Natural killer cell (primary cell): ENCODE measurements at places on chromosomes 1 and 21.
A peak's percentile ranks its signal among the peaks of the same experiment; 100 is the strongest.

- no peak for DNase-seq
Measured at GRCh38 chr1:163162381-163162914, 40.3 kb downstream of the RGS5 start.

GRCh38 chr1:230216896-230217295, 149.9 kb downstream of the GALNT2 start:
- DNase-seq = no peak

- no peak for DNase-seq
Measured at GRCh38 chr1:43705334-43705733, 2.0 kb upstream of the ST3GAL3 start.

GRCh38 chr1:239368436-239369109, 17.8 kb upstream of the CHRM3 start:
- DNase-seq = no peak

GRCh38 chr1:45804669-45804969, 1.2 kb downstream of the MAST2 start:
- no peak for DNase-seq

DNA sequence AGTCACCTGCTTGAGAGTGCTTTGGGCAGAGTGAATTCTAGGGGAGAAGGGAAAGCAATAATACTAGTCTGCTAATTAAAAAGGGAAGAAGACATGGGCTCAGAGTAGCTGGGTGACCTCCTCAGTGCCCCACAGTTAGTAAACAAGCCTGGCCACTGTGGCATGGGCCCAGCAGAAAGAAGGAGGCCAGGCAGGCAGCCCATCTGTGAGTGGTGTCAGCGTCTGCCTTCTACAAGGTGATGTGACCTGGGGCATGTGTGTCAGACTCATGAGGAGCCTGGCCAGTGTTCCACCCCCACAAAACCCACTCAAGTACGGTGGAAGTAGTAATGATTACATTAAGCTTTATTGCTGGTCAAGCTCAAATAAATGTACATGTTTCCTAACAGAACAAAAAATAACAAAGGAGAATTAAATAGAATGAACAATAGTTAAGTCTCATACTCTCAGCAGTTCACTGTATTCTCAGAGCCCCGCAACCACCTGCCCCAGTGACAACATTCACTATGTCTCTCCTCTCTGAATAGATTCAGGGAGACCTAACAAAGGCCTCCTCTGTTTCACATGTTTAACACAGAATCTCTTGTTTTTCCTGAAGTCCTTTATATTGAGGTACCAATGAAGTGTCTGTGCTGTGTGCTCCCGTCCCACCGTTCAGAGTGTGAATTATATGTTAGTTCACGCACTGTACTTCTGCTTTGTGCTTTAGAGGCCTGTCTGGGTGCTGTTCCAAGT, 32.5 kb downstream of the SLC22A15 start:
- DNase-seq = no peak

DNA sequence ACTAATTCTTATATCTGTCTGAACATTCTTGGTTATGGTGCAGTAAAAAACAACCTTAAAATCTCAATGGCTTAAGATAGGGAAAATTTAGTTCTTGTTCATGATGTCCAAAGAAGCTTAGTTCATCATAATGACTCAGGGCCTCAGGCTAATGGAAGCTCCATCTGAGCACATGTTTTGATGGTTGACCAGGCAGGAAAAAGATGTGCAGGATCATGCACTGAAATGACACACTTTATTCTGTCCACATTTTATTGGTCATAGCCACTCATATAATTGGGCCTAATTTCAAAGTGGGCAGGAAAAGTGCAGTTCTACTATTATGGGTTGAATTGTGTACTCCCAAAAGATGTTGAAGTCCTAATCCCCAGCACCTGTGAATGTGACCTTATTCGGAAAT, 198.2 kb downstream of the CENPF start:
- DNase-seq = no peak

DNA sequence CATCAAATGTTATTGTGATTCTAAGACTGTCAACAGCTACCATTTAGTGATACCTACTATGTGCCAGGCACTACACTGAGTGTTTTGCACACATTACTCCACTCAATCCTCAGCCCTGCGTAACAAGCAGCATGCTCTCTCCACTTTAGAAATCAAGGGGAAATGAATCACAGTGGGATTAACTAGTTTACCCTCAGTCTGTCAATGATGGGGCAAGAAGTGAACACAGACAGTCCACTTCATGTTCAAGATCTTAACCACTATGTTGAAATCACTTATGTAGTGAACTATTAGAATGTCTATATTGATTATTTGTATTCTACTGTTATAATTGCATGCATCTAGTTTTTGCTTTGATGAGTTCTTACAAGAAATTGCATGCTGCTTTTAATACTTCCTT, 165.3 kb downstream of the LTN1 start:
- no peak for DNase-seq

GRCh38 chr1:219161371-219161770, 12.3 kb upstream of the LYPLAL1 start:
- DNase-seq = no peak

DNA sequence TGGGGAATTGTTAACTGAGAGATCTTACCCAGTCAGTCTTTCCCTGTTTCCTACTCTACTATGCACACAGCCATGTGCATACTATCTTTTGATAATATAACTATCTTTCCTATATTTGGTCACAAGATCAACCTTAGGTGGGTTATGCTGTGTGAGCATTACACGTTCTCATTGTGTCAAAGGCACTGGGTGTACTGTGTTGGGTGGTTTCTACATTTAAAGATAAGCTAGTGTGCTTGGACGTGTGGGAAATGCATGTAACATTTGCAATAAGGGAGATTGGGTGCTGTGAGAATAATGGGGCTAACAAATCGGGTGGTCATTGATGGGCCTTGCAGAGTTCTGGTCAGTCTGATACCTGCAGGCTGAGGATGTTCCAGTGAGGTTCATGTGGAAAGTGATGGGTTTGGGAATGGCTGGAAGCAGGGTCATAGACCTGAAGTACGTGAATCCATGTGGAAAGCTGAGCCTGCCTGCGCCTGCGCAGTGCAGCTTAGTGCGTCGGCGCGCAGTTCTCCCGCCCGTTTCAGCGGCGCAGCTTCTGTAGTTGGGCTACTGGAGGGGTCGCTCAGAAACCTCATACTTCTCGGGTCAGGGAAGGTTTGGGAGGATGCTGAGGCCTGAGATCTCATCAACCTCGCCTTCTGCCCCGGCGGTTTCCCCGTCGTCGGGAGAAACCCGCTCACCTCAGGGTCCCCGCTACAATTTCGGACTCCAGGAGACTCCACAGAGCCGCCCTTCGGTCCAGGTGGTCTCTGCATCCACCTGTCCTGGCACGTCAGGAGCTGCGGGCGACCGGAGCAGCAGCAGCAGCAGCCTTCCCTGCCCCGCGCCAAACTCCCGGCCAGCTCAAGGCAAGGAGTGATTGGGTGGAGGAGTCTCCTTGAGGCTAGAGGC, at the start of gene MSH4:
Gene MSH4, plus strand, starts transcription at position 507 of the 897 bp plus-strand sequence. Its CDS starts 104 bp downstream, at position 611.
- DNase-seq = no peak

- no peak for DNase-seq
Measured at GRCh38 chr1:244322181-244322580, 129.5 kb downstream of the ADSS2 start.

DNA sequence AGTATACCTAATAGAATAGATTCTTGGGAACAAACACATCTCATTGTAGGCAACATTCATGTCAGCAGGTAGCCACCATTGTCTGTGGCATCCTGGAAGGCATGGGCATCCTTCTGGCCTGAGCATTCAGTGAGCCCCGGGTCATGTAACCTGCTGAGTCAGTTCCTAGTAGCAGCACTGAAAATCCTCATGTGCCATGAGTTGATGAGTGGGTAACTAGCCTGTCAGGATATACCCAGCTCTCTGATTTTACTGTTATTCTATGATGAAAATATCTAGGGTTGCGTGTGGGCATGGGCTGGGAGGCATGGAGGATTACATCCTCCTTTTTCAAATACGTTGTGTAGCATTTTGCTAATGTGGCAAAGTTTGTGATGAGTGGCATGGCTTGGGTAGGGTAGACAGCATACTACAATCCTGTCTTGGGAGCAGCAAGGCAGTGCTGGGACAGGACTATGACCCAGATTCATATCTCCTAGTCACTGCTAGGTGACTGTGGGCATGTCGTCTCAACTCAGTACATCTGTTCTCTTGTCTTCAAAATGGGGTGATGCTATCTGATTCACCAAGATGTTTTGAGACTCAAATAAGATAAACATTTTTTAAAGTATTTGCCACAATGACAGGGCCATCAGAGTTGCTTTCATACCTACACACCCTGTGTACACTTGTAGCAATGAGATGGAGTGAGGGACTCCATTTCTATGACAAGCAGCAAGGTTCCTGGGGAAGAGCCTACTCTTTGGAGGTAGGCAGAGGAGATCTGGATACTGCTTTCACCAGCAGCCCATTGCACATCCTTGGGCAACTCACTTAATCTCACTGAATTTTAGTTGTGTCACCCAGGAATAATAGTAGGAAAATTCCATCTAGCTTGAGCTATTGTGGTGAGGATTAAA, 62.5 kb downstream of the CD58 start:
- no peak for DNase-seq

- DNase-seq = no peak
Measured at GRCh38 chr21:45003331-45004058, 63.7 kb downstream of the SLX9 start.

DNA sequence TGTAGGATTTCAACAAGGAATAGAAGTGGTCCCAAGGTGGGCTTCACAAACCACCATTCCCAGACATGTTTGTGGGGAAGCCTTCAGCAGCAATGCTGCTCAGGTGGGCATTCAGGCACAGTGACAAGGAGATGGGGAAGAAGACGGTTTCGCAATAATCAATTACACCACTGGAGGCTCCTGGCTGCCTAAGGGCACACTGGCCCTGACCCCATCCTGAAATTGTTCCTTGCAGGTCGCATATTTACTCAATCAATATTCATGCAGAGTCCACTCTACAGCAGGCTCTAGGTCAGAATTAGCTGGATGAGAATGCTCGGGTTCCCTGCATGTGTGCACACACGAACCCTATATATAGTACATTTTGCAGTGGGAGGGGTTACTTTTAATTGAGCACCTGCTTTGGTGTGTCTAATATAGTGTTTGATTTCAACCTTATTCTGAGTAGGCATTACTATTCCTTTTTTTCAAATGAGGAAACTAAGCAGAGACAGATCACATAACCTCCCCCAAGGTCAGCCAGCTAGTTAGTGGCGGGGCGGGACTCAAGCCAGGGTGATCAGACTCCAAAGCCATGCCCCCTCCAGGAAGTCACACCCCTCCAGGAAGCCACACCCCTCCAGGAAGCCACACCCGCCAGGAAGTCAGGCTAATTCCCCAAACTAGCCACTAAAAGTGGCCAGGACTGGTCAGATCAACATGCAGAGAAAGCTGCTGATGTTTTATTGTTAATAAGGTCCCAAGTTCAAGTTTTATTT, 106.5 kb downstream of the HLCS start:
- DNase-seq = peak; percentile 33

GRCh38 chr1:76463849-76464248, 389.3 kb downstream of the ST6GALNAC3 start:
- DNase-seq = no peak

DNA sequence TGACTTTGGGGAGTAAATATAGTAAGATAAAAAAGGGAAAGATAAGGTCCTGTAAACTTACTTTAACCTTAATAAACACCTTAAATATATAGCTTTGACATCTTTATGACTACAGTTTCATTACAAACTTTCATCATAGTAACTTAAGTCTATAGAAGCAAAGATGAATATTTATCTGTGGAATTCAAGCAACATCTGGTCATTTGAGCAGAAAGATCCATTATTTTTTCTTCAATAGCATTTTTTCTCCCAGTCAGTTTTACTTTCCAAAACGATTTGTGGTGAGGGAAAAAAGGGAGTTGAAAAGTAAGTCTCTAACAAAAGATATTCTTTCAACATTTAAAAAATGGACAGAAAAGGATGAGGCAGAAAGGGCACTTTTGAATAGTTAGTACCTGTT, 69.0 kb downstream of the HMCN1 start:
- DNase-seq = no peak

DNA sequence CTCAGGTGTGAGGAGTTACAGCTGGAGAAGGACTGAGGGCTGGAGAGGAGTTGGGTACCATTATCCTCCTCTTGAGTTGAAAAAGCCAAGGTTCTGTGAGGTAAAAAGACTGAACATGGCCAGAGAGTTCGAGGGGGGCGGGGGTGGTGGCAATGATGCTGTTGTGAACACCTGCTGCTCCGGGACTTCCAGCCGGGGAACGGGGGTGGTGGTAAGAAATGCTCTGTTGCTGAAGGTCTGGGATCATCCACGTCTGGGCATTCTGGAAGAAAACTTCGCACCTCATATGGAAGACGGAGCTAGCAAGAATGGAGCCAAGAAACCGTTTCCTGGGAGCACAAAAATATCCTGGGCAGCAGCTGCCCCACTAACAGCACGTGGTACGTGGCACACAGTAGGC, 20.1 kb upstream of the ALPL start:
- DNase-seq = no peak

- DNase-seq = no peak
Measured at GRCh38 chr1:43932786-43933385, 715 bp upstream of the ARTN start.

GRCh38 chr21:44771896-44772525, 29.6 kb downstream of the UBE2G2 start:
- no peak for DNase-seq

DNA sequence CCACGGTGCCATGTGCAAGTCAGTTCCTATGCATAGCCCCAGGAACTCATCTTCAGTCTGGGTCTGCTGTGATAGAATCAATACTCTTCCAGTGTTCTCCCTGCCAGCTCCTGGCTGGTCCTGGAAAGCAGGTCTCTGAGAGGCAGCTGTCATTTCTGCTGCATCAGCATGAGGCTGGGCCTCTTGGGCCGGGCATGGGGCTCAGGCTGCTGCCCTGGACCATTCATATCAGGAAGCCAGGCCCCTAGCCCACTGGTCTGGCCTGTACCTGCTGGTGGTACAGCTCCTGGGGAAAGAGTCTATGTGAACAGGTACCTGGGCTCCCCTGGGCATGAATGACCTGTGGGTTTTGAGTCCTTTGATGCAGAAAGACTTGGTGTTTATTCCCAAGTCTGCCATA, 173.6 kb upstream of the CSF3R start:
- DNase-seq = no peak

- no peak for DNase-seq
Measured at GRCh38 chr21:30958741-30959140, 77.4 kb upstream of the KRTAP11-1 start.

GRCh38 chr1:228799924-228800323, 64.6 kb downstream of the RHOU start:
- DNase-seq = no peak

DNA sequence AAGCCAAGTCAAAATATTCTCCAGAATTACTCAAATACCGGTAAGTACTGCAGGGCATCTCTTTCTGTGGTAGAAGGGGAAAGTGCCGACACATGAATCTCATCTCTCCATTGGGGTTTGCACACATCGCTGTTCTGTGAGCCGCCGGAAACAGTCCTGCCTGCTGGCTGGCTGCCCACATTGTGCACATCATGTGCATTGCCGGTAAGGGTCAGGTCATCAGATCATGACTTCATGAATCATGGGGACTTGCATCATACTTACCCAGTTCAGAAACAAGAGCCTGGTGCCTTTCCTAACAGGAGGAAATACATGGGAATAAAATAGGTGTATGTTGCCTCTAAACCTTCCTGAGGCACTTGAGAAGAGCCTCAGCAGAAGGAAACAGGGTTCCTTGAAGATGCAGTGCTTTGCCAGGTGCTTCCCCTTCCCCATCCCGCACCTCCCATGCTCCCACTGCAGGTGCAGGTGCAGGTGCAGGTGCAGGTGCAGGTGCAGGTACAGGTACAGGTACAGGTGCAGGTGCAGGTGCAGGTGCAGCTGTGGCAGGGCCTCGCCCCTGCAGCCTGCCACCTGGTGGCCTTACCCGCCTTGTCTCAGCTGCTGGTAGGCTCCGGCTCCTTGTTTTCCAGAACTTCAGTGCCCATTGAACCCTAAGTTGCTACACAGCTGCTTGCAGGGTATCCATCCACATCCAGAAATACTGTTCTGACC, 26.5 kb downstream of the GPR137B start:
- no peak for DNase-seq
